ENCODE measurements at places on chromosomes 1 and 21.

DNA sequence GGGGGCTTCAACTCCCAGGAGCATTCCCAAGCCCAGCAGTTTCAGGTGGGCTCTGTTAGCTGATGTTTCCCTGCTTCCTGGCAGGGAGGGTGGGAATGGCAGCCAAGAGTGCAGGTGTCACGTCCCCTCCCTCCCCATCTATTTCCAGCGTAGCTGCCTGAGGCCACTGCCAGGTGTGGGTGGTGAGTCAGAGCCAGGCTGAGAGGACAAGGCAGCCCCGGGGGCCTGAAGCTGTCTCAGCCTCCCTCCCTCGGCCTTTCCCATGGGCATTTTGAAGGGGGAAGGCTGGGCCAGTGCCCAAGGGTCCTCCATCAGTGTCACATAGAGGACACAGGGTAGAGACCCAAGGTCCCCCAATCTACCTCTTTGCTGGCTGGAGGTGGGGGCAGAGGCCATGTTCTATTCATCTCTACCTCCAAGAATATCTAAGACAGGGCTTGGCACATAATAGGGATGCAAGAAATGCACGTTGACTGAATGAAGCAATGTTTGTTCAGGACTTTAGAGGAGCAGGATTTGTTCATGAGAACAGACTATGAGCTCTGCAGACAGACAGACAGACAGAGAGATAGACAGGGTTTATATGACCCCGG, 34.4 kb upstream of the ID3 start:
- no peak for DNase-seq

DNA sequence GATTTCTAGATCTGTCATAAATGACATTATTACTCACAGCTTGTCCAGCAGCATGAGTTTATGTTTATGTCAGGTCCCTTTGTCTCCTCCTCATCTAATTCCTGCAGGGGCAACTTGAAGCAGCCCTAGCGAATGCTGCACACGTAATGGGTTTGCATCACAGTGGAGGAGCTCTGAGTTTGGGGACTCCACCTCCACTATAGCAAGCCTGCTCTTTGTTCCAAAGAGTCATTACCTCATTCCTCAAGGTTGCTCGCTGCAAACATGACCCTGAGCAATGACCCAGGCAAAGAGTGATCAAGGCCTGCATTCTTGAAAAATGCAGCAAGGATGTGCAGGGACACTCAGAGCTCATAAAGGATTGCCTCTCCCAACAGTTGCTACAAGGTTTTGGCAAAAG, 261.9 kb downstream of the HHIPL2 start:
- DNase-seq: no peak

DNA sequence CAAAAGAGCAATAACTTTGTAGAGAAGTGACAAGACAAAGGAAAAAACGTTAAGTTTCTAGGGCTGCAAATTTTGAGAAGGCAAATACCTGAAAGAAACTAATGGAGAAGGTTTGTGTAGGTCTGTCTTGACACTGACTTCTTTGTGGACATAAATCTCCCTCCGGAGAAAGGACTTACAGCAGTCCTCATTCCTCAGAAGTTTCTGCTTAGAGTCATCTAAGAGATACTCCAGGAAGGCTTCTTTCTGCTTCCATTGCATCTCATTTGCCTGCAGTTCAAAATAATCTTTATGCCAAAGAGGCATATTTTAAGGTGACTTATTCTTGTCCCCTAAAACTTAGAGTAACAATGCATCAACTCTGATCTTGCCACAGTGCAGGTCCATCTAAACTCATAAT, 4.4 kb upstream of the C4BPB start:
- DNase-seq: no peak

GRCh38 chr1:227415115-227415790, 97.0 kb upstream of the CDC42BPA start:
- DNase-seq: no peak

- no peak for DNase-seq
Measured at GRCh38 chr1:207910591-207911354, at the start of gene CD34. Gene CD34 (minus strand): TSS chr1:207911125. CDS start chr1:207911080, 45 bp downstream.

GRCh38 chr1:58779801-58780382, 4.0 kb downstream of the JUN start:
- no peak for DNase-seq

Measured in T-helper 9 cell (primary cell).